Activated T-cell treated with anti-CD3 and anti-CD28 coated beads, Interleukin-2, amount 50 U/mL, for 24 hours (primary cell): ENCODE measurements at places on chromosomes 7 and 10.
A peak's percentile ranks its signal among the peaks of the same experiment; 100 is the strongest.

DNA sequence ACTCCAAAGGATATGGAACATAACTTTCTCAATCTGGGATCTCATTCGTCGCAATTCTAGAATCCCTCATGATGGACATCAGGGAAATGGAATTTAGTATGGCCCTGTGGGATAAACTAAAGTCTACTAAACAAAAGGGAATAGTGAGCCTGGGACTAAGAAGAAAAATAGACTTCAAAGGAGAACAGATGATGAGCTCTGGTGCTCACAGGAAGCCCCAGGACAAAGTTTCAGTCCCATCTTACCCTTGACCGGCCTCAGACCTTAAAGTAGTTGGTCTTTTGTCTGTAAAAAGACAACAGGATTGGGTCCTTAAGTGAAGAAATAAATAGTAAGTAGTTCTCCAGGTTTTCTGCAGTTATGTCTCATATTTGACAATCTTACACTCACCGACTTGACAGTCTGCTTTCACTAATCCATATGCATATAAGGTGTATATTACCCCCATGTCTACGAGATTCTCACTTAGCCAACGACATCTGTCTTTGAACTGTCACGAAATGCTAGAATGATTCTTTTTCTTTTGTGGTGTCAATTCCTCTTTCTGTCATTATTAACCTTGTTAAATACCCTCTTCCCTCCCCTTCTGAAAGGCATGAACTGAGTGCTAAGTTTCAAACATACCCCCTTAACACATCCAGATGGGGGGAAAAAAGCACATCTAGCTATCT, 10.9 kb upstream of the IKZF1 start:
- peak overlapping the region; percentile 36 for H3K27ac ChIP-seq
- H3K27me3 ChIP-seq = no peaks in the 10 kb centered on the region
- H3K4me1 ChIP-seq = peaks cover 53% of the 10 kb centered on the region

DNA sequence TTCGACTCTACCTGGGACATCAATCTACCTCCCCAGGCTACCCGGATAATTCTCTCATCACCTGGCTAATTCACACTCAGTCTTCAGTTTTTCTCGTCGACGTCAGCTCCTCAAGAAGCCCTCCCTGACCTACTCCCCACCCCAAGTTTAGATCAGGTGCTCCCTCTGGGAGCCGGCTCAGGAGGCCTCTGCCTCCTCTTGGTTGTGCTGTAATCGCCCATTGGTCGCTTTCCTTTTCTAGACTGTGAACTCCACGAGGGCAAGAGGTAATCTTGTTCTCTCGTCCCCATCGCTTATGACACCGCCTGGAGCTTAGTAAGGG, 461 bp upstream of the WIPF3 start:
- H3K4me1 ChIP-seq = peaks cover 3% of the 10 kb centered on the region
- H3K27ac ChIP-seq = no peak overlapping the region
- H3K4me3 ChIP-seq = no peak overlapping the region
- H3K36me3 ChIP-seq = no peaks in the 10 kb centered on the region

GRCh38 chr7:1290679-1291356, 58.1 kb downstream of the UNCX start:
- H3K4me3 ChIP-seq = peak overlapping the region; percentile 65
- H3K4me1 ChIP-seq = peaks cover 12% of the 10 kb centered on the region
- DNase-seq = peak; percentile 37
- no peaks in the 10 kb centered on the region for H3K36me3 ChIP-seq

- peaks cover 88% of the 10 kb centered on the region for H3K4me1 ChIP-seq
- H3K27me3 ChIP-seq = no peaks in the 10 kb centered on the region
- DNase-seq = peak; percentile 60
- H3K27ac ChIP-seq = peak overlapping the region; percentile 73
- peak overlapping the region; percentile 39 for H3K4me3 ChIP-seq
Observed at GRCh38 chr7:35725280-35725680, 30.3 kb upstream of the HERPUD2 start.

- DNase-seq = no peak
- no peaks in the 10 kb centered on the region for H3K36me3 ChIP-seq
- H3K4me1 ChIP-seq = peaks cover 49% of the 10 kb centered on the region
- peaks cover 11% of the 10 kb centered on the region for H3K27me3 ChIP-seq
Observed at GRCh38 chr7:70679661-70680060, 452.3 kb upstream of the GALNT17 start.

- DNase-seq = no peak
- H3K27ac ChIP-seq = no peak overlapping the region
- no peaks in the 10 kb centered on the region for H3K4me1 ChIP-seq
Observed at GRCh38 chr7:124712017-124712416, 53.6 kb downstream of the GPR37 start.

DNA sequence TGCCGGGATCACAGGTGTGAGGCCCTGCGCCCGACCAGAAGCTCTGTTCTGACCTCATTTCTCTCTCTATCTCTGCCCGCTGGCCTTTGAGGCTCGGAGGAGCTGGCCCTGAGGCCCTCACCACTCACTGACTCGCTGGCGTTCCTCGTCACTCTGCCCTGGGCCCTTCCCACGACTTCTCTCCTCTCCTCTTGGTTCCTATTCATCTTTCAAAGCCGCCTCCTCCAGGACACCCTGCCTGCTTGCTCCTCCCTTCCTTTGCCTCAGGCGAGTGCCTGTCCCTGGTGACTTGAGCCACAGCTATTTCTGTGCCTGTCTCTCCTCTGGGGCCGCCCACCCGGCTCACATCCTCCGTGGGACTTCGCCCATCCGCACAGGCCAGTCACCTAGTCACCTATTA, 17.3 kb upstream of the ADGRA1 start:
- no peak overlapping the region for H3K4me3 ChIP-seq
- H3K27me3 ChIP-seq = peaks cover 6% of the 10 kb centered on the region
- no peak overlapping the region for H3K27ac ChIP-seq
- no peak for DNase-seq
- H3K36me3 ChIP-seq = no peaks in the 10 kb centered on the region

GRCh38 chr10:131733596-131733995, 167.2 kb upstream of the PPP2R2D start:
- DNase-seq = no peak
- H3K27ac ChIP-seq = no peak overlapping the region
- H3K4me1 ChIP-seq = no peaks in the 10 kb centered on the region
- H3K27me3 ChIP-seq = no peaks in the 10 kb centered on the region
- H3K36me3 ChIP-seq = no peaks in the 10 kb centered on the region

- no peaks in the 10 kb centered on the region for H3K36me3 ChIP-seq
- DNase-seq = no peak
- H3K4me1 ChIP-seq = no peaks in the 10 kb centered on the region
- H3K27ac ChIP-seq = no peak overlapping the region
- peaks cover 21% of the 10 kb centered on the region for H3K27me3 ChIP-seq
- H3K4me3 ChIP-seq = no peak overlapping the region
Observed at GRCh38 chr10:112082120-112082519, 101.4 kb downstream of the GPAM start.

DNA sequence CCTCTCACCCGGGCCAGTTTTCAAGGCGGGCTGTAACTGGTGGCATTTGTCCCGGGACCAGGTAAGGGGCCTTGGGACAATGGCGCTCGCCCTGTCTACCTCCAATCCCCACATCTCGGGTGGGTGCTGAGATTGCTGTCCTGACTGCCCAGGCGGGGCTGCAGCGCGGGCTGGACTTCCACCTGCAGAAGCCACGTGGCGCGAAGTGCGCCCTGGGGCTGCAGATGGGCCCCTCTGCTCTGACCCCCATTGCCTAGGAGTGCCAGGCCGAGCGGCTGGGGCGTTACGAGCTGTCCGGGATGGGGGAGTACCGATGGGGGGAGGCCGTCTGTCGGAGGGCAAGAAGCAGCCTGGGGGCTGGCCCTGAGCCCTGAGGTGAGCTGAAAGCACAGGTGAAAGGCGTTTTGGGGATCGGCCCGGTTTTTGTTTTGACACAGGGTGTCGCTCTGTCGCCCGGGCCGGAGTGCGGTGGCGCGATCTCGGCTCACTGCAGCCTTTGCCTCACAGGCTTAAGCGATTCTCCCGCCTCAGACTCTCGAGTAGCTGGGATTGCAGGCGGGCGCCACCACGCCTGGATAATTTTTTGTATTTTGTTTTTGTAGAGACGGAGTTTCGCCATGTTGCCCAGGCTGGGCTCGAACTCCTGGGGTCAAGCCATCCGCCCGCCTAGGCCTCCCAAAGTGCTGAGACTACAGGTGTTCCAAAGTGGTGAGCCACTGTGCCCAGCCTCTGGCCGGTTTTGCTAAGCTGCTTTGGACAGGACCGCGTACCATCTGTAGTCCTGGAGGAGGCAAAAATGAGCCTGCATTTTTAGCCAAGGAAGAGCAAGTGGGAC, at the start of gene SFXN2:
Gene SFXN2 (plus strand): TSS at position 16 of the 835 bp plus-strand sequence. CDS start 12,001 bp downstream, outside the sequence.
- peak within 1 kb of the TSS; percentile 85 for H3K4me3 ChIP-seq
- H3K4me1 ChIP-seq = peaks cover 70% of the 10 kb centered on the region

DNA sequence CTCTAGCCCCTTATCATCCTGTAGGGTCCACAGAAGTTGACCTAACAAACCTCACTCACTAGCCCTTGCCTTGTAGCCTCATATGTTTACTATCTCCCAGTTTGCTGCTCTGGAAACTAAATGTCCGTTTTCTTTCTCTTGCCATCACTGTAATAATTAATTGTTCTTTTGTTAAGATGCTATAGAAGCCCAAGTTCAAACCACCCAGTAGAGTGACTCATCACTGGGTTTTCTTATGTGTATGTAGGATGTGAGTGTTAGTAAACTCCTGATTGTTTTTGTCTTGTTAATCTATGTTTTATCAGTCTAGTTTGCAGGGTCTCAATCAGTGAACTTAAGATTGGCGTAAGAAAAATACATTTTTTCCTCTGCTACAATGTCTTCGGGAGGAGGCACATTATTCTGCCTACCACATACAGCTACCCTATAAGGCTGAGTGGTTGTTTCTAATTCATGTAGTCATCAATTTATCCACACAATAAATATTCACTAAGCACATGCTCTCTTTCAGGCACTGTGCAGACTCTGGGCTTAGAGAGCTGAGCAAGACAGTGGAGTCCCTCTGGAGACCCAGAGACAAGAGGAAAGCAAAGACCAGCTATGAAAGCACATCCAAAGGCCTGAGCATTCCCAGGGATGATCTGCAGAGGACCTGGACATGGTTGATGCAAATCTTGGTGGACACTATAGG, 474.1 kb upstream of the AKR1E2 start:
- H3K4me1 ChIP-seq = peaks cover 15% of the 10 kb centered on the region
- H3K4me3 ChIP-seq = no peak overlapping the region
- H3K36me3 ChIP-seq = no peaks in the 10 kb centered on the region
- peaks cover 30% of the 10 kb centered on the region for H3K27me3 ChIP-seq
- no peak overlapping the region for H3K27ac ChIP-seq
